ENCODE measurements at places on chromosomes 2 and 18. TPM values are rescaled to one million over a fixed set of nuclear protein-coding genes. Genes with fewer than 3 reads are reported as not detected.

- no peak for DNase-seq
These were observed 93.4 kb upstream of the MSH2 start for GRCh38 chr2:47309472-47309951.

Gene TMEM200C
- not detected for polyA plus RNA-seq

DNA sequence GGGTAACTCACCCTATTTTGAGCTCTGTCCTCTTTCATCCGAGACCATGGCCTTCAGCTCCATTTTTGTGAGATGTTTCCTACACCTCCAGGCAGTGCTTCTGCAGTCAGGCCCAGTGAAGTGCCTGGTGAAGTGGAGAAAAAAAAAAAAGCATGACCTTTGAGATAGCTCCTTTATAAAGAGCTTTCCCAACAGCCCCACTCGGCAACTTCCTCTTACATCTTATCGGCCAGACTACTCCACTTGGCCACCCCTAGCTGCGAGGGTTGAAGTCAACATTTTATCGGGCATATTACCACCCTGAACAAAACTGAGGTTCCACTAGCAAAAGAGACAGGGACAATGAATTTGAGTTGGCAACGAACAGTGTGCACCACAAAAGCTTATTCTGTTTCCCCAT is 124.8 kb upstream of the RNF152 start:
- DNase-seq = no peak

- DNase-seq = no peak
These were observed 1.7 kb downstream of the PNKD start for GRCh38 chr2:218271865-218272530.

DNA sequence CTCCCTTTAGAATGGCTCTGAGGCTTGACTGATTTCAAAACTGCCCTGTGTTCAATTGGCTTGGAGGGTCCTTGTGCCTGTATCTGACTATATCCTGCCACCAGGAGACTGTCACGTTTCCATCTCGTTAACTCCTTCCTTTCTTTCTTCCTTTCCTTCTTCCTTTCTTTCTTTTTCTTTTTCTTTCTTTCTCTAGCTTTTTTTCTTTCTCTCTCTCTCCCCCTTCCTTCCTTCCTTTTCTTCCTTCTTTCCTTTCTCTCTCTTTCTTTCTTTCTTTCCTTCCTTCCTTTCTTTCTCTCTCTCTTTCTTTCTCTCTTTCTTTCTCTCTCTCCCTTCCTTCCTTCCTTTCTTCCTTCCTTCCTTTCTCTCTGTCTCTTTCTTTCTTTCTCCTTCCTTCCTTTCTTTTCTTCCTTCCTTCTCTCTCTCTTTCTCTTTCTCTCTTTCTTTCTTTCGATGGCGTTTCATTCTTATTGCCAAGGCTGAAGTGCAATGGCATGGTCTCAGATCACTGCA is 38.1 kb upstream of the EML6 start:
- DNase-seq = no peak

Gene ANO7
- 0.50 TPM for polyA plus RNA-seq

Gene SP140
- polyA plus RNA-seq = 0.29 TPM

Gene SLC35F6
- 37.1 TPM for polyA plus RNA-seq

DNA sequence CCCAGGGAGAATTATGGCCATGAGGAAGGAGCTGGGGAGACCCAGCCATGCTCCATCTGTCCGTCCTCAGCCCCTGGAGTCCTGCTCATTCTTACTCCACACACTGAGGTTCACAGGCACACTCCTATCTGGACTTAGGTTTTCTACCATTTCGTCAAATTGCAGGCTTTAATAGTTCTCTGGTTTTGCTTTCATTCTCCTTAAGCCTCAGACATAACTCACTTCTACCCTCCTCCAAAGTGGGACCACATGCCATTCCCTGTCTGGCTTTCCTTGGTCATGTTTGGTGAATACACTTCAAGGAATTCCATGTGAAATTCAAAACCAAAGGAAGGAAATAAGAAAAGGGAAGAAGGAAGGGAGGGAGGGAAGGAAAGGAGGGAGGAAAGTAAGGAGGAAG is 115.7 kb downstream of the CMPK2 start:
- no peak for DNase-seq

Measured in BJ (cell line).